ENCODE measurements at places on chromosomes 6 and 20.

DNA sequence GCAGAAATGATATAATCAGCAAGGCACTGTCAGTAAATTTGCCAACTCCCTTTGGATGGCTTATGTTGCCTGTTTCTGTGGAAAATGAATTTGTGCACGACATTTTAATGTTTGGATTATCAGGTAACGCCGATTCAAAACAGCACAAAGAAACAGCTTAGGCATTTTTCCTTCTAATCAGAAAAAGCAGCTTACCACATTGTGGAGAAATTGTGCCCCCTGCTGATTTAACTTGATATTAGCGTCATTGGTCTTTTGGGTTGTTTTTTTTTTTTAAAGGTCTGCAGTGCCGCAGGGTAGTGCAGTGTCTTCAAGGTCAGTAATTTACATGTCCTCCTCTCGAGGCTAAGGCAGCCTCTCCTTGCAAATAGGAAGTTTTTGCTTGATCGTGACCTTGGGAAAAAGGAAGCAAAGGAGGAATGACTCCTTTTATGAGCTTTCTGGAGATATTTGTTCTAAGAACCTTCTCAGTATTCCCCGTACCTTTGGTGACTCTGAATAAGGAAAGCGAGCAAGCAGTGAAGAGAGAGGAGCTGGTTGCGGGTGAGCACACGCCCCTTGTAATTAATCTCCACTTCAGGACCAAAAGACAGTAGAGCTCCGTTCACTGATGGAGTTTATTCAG is 79.1 kb downstream of the ELOVL4 start:
- no peak for DNase-seq

- DNase-seq: no peak
Measured at GRCh38 chr6:112466373-112467151, 119.4 kb downstream of the RFPL4B start.

DNA sequence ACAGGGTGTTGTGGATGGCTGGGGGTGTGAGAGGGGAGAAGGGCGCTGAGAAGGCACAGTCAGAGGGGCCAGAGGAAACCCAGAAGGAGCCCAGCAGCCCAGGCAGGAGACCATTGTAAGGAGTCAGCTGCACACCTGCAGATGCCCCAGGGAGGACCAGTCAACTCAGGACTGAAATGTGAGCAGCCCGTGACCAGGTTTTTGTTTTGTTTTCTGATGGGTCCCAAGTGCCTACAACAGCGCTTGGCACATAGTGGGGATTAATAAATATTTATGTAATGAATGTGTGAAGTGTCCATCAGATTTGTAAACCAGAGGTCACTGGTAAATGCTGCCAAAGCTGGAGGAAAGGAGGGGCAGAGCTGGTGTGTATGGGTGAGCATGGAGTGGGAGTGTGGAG is 30.2 kb downstream of the TRAM2 start:
- no peak for DNase-seq

GRCh38 chr6:17600527-17601385 is 654 bp downstream of the FAM8A1 start:
- peak; percentile 18 for DNase-seq

- DNase-seq: no peak
Measured at GRCh38 chr20:31712564-31713311, 9.9 kb downstream of the BCL2L1 start.

- DNase-seq: no peak
Measured at GRCh38 chr6:44898296-44898930, 429.7 kb upstream of the RUNX2 start.

GRCh38 chr6:144758602-144759001 is 473.5 kb downstream of the UTRN start:
- DNase-seq: no peak

DNA sequence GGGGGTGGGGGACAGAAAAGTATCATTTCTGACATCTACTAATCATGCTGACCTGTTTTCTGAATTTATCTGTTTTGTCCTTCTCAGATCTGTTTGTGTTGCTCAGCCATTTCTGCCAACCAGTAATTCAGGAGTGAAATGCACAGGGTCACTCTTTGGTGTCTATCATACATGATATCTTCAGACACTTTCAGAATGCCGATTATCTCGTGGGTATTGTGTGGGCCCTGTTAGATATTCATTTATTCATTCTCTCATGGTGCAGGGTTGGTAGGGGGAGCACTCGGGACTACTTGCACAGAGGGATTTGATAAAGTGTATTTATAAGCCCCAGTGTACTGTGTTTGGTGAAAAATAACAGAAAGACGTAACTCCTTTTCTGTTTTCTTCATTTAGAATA is 101.2 kb upstream of the CITED2 start:
- no peak for DNase-seq

GRCh38 chr6:14456941-14457340 is 339.4 kb downstream of the CD83 start:
- DNase-seq: no peak

GRCh38 chr6:46284475-46284874 is 113.7 kb upstream of the ENPP5 start:
- DNase-seq: no peak

DNA sequence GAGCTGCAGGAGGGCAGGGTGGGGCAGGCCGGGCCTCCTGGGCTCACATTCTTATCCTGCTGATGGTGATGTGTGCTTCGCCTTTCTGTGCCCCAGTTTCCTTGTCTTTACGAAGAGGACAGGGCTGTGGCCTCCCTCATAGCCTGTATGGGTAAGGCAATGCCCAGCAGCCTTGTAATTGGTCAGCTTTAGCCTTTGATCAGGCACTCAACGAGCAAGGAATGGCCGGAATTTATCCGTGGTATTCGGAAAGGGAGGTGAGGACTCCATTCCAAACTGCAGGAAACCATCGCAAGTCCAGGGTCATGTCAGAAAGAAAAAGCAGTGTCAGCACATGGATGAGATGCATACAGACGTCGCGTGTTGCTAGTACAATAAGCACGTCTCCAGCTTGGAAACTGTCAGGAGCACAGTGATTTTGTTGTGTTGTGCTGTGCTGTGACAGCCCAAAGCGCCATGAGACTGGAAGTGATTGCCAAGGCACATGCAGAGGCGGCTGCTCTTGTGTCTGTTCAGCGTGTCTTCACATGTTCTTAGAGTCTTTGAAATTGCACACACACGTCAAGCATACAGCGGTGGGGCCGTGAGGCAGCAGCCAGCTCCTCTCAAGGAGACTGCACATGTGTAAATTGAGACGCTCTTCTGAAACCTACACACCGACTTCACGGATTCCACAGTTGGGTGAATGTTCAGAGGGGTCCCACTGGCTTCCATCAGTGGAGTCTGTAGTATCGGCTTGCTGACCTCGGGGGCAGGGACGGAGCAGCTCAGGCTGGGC is 6.2 kb downstream of the SS18L1 start:
- no peak for DNase-seq

GRCh38 chr20:19310541-19310940 is 98.1 kb downstream of the SLC24A3 start:
- no peak for DNase-seq

DNA sequence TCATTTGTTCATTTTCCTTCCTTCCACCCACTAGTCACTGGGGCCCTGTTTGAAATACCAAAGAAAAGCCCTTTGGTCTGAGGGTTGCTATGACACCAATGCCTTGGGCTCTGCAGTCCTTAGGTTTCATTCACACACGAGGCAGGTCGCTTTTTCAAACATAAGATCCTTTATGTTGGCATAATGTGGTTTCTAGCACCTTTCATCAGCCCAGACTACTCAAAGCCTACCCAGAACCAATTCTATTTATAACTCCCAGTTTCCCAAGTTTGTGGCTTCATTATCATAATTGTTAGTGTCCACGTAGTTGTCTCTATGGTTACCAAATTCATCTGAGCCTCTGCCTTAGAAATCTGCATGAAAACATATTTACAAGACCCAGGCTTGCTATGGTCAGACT is 6.6 kb upstream of the TP53RK start:
- DNase-seq: no peak

DNA sequence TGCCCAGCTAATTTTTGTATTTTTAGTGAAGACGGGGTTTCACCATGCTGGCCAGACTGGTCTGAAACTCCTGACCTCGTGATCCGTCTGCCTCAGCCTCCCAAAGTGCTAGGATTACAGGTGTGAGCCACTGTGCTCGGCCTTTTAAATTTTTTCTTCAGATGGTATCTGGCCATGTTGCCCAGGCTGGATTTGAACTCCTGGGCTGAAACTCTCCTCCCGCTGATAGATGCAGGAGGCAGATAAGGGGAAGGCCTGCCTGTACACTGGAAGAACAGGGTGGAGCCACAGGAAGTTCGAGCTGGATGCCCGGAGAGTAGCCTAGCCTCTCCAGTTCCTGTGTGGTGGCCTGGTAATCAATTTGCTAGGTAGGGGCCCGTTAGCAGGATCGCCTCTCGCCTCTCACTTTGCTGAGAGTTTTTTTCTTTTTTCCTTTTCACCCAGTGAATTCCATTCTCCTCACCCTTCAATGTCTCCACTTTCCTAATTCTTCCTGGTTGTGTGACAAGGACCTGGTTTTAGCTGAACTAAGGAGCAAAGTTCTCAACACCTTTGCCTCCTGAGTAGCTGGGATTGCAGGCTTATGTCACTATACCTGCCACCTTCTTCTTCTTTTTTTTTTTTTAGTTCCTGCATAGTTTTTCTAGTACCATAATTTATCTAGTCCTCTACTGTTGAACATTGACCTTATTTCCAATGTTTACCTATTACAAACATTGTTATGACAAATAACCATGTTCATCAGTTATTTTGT is 19.4 kb upstream of the ITCH start:
- DNase-seq: no peak

- DNase-seq: no peak
Measured at GRCh38 chr20:52619671-52620070, 352.5 kb upstream of the TSHZ2 start.

DNA sequence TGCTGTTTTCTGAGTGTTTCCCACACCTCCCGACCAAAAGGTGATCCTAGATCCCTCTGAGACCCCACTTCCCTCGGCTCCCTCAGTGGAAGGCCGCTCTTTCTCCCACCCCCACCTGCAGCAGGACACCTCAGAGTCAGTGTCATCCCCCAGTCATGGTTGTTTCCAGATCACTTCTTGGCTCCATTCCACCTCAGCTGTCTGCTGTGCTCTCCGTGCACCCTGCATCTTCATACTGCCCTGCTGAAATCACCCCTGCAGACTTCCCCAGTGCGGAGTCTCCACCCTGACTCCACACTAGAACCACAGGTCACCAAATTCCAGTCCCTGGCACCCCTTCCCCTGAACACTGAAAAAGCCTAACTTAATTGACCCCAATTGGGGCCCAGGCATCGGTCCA is 255.1 kb upstream of the CDYL start:
- no peak for DNase-seq

All from stimulated activated CD8-positive, alpha-beta memory T cell treated with anti-CD3 and anti-CD28 coated beads, Interleukin-4, amount 100 ng/mL, for 1 hour (primary cell).